ENCODE measurements at places on chromosomes 6 and 20.

GRCh38 chr20:62952373-62952967, at the start of gene SLC17A9:
Gene SLC17A9, plus strand, starts transcription at chr20:62952709. Its CDS starts 122 bp downstream, at chr20:62952831.
- DNase-seq: peak; percentile 38

GRCh38 chr6:79536585-79536953, 661 bp downstream of the LCA5 start:
- peak; percentile 11 for DNase-seq

GRCh38 chr6:26275663-26276062, 89.3 kb upstream of the BTN3A2 start:
- DNase-seq: no peak

DNA sequence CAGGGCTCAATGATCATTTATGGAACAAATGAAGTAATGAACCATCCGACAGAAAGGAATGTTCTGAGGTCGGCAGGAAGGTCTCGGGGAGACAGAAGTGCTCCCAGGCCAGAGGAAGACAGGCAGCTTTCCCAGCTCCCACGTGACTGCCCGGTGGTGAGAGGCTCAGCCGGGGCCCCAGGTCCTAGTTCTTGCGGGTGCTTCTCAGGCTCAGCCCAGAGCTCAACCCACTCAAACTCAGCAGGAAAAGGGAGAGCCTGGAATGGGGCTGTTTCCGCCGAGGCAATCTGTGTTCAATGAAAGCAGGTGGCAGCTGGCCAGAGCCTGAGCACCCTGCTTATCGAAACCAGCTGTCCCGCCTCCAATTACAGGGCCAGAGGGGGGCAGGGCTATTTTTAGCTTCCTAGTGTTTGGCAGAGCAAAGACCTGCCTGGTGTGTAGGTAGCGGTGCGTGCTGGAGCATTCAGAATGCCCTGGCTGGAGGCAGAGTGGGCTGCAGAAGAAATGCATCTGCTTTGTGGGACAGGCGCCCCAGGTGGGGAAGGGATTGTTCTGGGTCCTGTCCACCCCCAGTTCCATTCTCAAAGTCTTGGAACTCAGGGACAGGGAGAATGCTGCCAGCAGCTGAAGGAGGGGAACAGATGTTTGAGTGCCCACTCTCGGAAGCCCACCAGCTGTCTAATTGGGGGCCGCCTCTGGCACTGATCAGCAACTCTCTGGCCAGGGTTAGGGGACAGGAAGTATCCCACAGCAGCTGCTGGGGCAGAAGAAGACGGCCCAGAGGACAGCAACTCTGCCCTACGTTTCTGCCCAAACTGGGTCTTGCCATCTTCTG, 145.1 kb downstream of the PREX1 start:
- no peak for DNase-seq

DNA sequence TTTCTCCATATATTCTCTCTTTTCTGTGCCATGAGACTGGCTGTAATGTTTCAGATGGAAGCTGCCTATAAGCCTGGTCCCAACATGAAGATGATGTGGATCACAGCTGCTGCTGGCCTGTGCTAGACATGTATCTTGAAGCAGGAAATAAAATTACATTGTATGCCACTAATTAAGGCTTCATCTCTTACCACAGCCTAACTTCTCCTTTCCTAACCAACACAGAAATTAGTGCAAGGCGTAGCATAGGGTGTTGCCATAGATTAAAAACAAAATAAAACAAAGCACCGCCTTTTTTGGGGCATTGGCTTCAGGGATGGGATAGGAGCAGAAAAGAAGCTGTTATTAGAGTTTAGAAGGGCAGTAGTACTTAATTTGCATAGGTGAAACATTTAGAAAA, 4.7 kb upstream of the SLC17A4 start:
- no peak for DNase-seq

DNA sequence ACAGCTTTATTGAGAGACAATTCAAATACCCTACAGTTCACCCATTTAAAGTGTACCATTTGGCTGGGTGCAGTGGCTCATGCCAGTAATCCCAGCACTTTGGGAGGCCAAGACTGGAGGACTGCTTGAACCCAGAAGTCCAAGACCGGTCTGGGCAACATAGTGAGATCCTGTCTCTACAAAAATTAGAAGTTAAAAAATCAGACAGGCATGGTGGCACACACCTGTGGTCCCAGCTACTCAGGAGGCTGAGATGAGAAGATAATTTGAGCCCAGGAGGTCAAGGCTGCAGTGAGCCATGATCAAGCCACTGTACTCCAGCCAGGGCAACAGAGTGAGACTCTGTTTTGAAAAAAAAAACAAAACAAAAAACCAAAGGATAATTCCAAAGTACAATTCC, 8.9 kb downstream of the CAPN11 start:
- no peak for DNase-seq

GRCh38 chr6:22147921-22148776, 148.7 kb downstream of the PRL start:
- no peak for DNase-seq

DNA sequence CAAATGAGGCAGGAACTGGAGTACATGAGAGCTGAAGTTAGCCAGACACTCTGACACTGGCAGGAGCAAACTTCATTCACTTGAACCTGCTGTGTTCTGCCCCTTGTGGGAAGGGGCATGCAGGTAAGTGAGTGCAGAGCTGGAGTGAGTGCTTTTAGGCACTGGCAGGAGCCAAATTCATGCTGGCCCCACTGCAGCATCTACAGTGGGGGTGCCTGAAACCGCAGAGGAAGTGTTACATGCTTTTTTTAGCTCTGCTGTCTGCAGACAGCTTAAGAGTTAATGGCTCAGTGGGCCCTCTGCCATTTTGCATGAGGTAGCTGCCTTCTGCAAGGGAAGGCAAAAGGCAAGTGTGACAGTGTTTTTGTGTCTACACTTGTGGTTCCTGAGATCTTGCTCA, 167.9 kb upstream of the SYNCRIP start:
- DNase-seq: no peak

DNA sequence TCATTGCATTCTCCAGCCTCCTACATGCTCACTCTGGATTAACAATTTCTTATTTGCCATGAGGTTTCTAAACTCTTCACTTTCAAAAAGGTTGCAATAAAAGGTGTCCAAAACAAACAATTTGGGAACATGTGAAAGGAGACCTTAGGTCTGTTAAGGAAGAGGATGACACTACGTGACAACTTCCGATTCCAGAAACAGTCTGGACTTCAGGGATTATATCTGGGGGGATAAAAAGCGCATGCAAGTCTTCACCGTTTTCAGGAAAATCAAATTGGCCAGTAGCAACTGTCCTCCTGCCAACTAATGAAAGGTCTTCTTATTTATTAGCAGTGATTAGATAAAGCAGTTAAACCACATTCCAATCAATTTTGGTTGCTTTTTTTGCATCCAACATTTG, 1.8 kb downstream of the ZDHHC14 start:
- no peak for DNase-seq

- no peak for DNase-seq
These were observed 77.8 kb downstream of the ARHGAP18 start for GRCh38 chr6:129632172-129632613.

DNA sequence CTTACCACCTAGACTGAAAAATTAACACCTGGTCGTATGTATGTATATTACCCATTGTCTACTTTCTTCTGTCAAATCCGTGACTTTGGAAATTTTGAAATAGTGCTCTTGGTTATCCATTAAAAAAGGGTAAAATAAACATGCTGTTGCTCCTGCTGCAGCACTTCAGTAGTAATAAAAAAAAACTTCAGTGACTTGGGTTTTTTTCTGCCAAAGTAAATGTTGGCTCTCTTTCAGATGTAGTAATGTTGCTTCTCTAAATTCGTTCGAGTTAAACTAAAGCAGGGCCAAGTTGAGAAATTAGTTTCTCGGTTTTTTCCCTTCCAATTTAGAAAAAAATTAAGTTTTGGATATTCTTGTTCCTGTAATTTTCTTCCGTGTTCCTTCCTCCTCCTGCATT, 34.2 kb downstream of the JARID2 start:
- DNase-seq: no peak

DNA sequence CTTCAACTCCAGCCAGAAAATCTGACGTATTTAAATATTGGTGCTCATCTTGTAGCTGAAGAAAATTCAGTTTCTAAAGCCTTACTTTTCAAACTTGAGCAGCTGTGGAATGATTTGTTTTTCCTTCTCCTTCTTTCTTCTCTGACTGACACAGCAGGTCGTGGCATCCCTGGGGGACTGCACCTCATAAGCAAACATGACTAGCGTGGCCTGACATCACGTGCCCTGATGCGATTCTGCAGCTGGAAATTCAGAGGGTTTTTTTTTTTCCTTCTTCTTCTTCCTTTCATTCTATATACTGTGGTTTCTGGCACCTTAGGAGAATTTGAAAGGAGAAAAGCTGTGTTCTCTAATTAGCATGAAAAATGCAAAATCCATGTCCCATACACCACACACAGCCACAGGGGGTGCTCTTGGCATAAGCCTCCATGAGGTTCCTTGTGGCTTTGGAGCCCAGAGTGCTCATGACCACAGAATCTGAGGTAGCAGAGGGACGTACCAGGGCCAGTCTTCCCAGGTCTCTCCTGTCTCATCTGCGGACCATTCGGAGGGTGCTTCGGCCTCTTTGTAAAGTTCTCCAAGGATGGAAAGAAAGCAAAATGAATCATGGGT, 258.5 kb upstream of the CDH4 start:
- DNase-seq: no peak

GRCh38 chr6:69422475-69422874, 374.3 kb downstream of the LMBRD1 start:
- DNase-seq: no peak

DNA sequence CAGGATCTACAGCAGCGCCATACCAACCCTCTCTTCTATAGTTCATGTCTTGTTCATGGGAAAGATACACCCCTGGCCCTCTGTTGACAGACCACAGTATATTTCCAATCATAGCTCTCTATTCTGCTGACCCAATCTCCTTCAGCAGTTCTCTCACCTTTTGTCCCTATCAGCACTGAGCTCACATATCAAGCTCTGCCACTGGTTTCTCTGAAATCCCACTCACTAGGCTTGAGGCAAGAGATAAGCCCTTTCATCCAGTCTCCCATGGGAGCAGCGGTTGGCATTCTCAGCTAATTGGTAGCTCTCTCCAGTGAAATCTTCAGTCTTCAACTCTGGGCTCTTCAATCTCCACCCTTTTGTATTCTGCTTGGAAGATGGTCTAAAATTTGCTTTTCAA, 313.4 kb downstream of the GJA1 start:
- DNase-seq: no peak

- DNase-seq: no peak
These were observed 124.2 kb upstream of the GMDS start for GRCh38 chr6:2369606-2370005.

DNA sequence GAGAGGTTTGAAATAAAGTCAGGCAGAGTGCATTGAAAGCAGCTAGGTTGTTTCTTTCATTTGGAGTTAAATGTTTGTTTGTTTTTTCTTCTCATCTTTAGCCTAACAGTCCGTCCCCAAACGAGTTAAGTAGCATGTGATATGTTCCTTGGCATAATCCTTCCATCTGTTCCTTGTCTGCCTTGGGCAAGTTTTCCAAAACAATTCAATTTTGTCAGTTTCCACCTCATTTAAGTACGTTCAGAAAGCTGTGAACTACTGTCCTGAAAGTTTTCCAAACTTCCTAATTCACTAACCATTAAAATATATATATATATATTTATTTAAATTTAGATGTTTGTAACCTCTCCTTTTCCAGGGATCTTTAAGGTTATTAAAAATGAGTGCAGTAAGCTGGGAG, 61.8 kb upstream of the HDAC2 start:
- DNase-seq: no peak

DNA sequence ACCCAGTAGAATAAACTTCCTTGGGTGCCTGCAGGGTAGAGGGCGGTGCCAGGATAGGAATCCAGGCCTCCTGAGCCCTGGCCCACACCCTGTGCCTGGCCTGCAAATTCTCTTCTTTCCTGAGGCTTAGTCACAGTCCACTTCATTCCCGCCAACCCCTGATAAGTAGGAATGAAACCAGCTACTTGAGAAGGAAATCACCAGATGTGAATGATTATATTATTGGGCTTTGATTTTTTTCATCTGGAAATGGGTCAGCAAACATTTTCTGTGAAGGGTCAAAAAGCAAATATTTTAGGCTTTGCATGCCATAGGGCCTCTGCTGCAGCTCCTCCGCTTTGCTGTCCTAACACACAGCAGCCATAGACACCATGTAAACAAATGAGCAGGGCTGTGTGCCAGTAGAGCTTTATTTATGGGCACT, 50.2 kb downstream of the STK35 start:
- no peak for DNase-seq

GRCh38 chr20:10250902-10251301, 32.3 kb downstream of the SNAP25 start:
- no peak for DNase-seq

- no peak for DNase-seq
These were observed 107.2 kb downstream of the ATP9A start for GRCh38 chr20:51660672-51661608.

DNA sequence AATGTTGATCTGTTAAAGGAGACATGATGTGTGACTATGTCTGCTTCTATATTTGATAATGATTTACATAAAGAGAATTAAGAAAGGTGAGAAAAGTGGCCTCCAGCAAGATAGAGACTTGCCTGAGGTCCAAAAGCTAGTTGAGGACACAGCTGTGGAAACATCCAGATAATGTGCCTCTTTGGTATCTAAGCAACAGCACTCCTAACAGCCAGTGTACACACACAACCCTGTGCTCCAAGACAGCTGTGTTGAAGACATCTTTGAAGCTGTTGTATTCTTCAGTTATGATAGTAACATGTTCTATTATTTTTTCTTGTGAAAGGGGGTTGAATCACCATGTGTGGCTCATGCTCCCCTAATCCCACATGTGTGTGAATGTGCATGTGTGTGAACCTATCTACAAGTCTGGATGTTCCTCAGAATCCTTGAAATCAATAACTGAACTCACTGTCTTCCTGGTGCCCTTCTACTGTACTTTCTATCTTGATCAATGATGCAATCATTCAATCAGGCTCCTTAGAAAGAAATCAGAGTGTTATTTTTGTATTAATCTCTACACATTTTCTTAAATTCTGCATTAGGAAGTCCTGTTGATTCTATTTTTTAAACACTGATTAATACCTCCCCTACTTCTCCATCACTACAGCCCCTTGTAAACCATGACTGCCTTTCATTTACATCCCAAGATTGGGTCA, 116.7 kb upstream of the SSTR4 start:
- DNase-seq: no peak

- DNase-seq: no peak
These were observed 7.4 kb upstream of the SSTR4 start for GRCh38 chr20:23027721-23028120.

- no peak for DNase-seq
These were observed 257.8 kb downstream of the BTBD3 start for GRCh38 chr20:12175538-12175937.

GRCh38 chr20:62733891-62734290, 25.3 kb downstream of the NTSR1 start:
- no peak for DNase-seq

GRCh38 chr6:98092331-98092730, 742.0 kb upstream of the POU3F2 start:
- DNase-seq: no peak

DNA sequence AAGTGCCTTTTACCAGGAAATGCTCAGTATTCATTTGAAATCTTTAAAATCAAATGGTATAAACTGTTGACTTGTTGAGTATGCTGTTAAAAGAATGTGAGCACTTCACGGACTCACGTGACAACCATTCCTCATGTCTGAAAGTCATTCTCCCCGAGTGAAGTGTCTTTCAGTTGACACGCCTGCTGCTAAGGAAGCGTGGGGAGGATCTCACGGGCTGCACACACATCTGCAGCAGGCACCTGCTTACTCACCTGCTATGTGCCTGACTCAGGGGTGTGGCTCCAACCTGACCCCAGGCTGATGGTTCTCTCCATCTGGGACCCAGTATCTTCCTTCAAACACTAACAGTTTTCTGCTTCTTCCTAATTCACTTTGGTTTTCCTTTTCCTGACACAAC, 32.7 kb downstream of the WDR27 start:
- no peak for DNase-seq

All from memory B cell (primary cell).